Activated CD8-positive, alpha-beta memory T cell treated with anti-CD3 and anti-CD28 coated beads, Interleukin-2, amount 50 U/mL, for 4 hours (primary cell): ENCODE measurements at places on chromosomes 3 and 15.

DNA sequence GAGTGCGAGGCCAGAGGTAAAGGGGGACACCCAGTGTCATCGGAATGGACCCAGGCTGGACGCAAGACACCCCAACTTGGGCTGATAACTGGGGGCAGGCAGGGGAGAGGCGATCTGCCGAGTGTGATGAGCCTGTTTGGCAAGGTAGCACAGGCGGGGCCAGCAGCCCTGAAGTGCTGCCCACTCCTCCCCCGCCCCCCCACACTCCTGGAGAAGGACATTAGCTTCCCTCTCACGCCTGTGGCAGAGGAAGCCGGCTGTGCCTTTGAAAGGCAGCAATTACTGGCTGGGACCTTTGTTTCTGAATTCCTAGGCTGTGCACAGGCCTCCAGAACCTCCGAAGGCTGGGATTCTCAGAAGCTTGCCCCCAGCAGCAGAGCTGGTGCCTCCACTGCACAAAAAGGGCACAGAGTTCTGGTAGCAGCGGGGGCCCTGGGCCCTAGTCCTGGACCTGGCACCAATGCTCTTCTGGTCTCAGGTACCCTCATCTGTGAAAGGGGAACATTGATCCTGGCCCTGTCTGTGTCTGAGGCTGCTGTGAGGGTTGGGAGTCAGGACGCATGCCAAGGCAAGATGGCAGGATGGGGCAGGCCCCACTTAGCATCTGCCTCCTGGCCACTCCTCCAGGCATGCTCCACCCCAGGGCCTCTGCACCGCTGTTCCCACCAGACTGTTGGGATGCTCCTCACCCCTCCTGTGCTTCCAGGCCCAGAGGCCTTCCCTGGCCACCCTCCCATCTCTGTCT is 28.6 kb downstream of the IQSEC1 start:
- no peak for DNase-seq

DNA sequence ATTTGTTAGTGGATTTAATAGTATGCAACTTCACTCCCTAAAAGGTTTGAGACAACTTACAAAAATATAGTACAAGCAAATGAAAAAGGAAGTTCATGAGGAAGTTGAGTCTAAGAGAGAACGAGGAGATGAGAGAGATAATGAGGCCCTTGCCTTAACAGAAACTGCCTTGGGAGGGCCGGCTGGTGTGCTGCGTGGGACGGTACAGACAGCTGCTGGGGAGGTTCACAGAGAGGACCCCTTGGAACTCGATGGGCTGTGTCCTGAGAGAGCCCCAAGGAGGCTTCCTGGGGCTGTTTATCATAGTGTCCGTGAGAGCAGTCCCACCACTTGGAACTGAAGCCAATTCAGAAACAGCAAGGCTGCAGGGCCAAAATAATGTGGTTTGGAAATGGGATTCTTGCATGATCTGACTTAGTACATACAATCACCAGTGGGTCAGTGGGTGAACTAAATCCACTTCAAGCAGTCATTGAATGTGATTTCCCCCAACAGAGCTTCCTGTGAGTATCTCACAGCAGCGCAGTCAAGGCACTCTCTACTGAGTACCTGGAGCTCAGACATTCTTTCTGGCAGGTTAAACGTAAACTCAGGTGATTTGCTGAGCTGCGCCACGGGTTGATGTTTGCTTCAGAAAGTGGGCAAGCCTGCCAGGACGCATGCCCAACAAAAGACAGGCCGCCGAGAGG is 90.8 kb downstream of the CRTC3 start:
- DNase-seq: no peak

- DNase-seq: no peak
Observed at GRCh38 chr3:87002346-87002745, 11.4 kb upstream of the VGLL3 start.

DNA sequence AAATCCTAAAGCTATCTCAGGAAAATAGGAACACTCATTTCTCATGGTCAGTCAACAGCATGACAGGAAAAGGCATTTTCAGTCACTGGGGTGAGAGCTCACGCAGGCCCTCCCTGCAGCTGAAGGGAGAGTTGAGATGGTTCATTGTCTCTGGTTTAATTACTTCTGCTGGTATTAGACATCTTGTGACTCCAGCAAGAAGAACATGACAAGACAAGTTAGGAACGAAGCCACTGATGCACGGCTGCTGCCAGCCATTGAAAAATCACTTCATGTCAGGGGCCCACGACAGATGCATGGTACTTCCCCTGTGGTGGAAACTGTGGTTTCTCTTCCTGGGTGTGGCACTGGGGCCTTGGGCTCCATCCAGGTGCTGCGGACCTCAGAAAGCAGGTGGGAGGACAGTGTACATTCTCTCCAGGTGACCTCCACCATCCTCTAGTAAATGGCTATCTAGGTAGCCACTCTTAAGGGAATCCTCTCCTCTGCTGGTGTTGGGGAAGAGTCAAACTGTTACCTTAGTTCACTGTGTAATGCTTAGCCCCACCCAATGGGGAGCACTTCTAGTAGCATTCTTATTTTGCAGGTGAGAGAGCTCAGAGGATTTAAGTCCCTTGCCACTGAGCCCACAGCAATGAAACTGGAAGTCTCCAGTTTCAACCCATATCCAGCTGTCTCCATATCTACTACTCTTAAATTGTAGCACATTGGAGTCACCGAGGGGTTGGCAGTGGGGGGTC is 274.2 kb downstream of the LRTM1 start:
- DNase-seq: no peak

DNA sequence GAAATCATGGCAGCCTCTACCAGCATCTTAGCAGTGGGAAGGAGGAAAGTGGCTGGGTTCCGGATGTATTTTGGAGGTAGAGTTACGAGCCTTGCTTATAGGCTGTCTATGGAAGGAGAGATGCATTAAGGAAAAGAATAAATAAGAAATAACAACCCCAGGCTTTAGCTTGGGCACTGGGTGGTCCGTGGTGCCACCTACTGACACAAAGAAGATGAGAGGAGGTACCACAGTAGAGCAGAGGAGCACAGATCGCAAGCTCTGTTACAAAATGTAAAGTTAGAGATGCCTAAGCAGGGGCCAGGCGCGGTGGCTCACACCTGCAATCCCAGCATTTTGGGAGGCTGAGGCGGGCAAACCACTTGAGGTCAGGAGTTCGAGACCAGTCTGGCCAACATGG is 74.8 kb downstream of the TMEM39A start:
- DNase-seq: no peak

DNA sequence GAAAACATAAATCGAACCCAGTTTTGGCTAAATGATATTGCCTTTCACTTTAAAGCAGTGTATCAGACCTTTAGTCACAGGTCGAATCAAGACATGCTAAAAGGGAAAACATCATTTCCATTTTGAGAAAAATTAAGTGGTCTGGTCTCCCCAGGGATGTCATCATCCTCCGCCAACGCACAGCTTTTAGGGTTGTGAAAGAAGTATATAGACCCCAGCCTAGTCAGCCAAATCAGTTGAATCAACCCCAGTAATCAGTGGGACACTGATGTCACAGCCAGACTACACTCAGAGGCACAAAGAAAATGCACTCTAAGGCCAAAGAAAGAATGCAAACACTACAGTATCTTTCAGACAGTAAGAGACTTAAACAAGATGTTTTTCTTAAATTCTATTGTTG is 187.4 kb downstream of the ZIC4 start:
- DNase-seq: no peak

DNA sequence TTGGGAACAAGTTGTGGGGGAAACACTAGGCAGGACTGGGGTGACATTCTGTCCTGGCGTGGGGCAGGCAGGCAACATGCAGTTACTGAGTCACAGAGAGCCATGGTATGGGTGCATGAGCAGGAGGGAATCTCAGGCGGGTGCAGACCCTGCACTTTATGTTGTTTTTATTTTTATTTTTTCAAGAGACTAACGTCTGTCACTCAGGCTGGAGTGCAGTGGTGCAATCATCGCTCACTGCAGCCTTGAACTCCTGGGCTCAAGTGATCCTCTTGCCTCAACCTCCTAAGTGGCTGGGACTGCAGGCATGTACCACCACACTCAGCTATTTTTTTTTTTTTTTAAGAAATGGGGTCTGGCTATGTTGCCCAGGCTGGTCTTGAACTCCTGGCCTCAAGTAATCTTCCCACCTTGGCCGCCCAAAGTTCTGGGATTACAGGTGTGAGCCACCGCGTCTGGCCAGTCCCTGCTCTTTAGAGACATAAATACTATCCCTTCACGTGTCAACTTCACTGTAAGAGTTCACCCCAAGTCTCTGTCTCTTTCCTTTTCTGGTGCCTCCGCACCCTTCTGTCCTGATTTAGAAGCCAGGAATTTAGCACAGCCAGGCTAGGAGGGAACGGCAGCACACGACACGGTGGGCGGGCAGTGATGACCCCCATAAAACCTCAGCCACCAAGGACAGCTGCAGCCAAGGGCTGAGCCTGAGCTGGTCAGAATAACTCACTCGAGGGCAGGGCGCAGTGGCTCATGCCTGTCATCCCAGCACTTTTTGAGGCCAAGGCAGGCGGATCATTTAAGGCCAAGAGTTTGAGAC is 72.8 kb upstream of the IQSEC1 start:
- DNase-seq: no peak

DNA sequence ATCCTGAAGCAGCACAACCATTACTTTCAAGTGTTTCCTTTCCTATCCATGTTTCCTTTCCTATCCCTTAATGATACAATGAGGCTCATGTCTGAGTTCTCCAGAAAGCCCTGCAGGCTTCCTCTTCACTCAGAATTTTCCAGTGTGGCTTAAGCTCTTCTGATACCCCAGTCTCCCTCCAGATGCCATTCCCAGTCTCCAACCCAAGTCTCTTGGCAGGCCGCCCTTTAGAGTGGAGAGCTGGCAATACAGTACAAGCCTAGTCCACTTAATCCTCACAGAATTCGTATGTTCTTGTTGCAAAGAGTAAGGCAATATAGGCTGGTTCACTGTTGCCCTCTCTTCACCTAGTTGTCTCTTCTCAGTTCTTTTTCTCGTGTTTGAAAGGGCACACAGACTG is 503.9 kb upstream of the MDFIC2 start:
- DNase-seq: no peak

- DNase-seq: no peak
Observed at GRCh38 chr3:114590309-114591047, 296.6 kb downstream of the TIGIT start.

DNA sequence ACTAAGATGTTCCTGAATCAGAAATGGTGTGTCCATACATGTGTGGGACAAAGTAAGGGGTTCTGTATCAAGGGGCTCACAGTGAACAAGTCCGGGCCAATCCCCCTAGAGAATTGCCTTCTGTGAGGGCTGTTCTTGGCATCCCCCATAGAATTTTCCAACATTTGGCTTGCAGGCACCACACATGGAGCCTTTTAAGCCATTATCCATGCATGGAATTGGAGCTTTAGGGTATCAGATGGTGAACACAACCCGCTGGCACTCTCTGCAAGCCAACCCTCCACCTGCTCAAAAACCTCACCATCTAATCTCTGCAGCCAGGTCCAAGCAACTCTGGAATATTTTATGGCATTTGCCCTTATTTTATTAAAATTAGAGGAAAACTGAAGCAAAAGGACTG is 278.7 kb downstream of the ERC2 start:
- no peak for DNase-seq

DNA sequence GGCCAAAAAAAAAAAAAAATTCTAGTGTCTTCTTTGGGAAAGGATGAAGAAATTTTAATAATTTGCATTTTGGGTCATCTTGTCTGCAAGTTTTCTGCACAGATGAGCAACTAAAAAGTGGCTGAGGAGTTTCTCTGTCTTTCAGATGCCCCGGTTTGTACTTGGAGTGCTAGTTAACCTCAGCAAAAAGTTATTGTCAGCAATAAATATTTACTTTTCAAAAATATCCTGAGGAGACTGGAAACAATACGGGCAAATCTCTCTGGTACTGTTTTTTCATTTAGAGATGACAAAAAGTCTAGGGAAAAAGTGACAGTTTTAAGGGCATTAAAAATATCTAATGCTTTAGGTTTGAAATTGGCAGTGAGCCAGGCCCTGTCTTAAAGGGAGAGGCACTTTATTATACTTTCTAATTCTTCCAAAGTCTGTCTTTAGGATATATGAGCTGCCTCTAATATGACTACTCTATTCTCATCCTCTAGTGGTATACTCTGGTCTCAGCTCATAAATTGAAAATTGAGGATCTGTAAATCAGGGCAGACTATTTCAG is 436.0 kb upstream of the NR2F2 start:
- DNase-seq: no peak

DNA sequence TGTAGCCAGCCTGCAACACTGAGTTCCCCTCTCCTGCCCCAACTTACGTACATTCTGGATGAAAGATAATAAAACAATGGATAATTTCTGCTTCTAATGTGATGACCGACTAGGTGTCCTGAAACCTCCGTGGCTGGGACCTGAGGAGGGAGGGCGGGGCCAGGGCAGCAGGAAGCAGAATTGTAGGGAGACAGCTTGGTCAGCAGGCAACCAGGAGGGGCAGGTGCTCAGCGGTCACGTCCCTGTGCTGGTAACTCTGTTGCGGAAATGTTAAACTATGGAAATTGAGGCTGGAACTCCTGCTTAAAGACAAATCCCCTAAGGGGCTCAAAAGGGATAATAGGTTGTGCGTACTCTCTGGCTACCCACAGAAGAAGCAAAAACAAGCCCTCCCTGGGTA is 30.4 kb downstream of the SLC6A20 start:
- no peak for DNase-seq

DNA sequence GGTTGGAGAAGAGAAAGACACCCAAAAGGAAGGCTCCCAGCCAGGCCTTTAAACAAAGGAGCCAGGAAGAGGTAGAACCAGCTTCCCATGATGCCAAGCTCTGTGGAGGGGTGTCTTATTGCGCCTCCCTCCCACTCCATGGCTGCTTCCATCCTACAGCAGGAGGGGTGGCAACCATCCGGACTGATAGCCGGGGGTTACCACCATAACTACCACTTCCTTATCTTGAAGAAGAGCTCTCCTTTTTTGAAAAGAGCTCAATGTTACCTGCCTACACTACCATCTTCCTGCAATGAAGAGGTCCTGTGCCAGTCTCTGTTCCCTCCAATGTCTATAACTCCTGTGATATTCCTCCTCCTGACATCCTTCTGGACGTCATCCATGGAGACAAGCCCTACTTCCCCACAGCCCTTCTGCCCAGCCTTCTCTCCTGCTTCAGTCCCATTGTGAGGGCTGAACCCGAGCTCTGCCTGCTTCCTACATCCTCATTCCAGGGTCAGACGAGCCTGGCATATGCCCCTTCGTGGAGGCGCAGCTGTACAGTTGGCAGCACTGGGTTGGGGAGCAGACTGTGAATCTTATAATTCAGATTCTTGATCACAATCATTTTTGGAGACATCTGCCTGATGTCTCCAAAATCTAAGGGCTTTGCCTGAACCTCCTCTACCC is 8.5 kb downstream of the CCDC9B start:
- no peak for DNase-seq

GRCh38 chr3:52220380-52221026 is 4.9 kb downstream of the TLR9 start:
- DNase-seq: peak; percentile 90
